ENCODE measurements at places on chromosomes 2 and 18. TPM values are rescaled to one million over a fixed set of nuclear protein-coding genes. Genes with fewer than 3 reads are reported as not detected.

The L3MBTL4 gene
- not detected for polyA plus RNA-seq

The BOK gene
- polyA plus RNA-seq, result not detected

The TTR gene
- polyA plus RNA-seq, result not detected

The LIMS3 gene
- polyA plus RNA-seq, result 3.2 TPM

The EVX2 gene
- not detected for polyA plus RNA-seq
